ENCODE measurements at places on chromosomes 7 and 10.

DNA sequence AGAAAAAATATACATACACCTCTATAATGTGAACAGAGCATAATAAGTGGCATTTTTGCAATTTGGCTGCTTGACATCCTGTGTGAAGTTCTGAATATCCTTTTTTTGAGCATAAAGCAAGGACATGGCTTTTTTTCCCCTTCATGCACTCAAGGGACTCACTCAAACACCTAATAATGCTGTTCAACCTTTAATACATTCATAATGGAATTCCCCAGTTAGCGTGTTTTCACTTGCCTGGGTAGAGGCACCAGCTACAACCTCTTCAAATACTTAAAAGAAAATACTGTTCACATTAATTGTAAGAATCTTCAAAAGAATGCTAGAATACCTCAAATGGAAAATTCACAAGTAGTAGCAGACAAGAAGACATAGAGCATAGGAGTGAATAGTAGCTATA, 316.8 kb downstream of the PCDH15 start:
- no peak for DNase-seq

GRCh38 chr10:49168171-49168540, 20.0 kb downstream of the TMEM273 start:
- DNase-seq, result no peak

GRCh38 chr7:148242294-148242821, 348.2 kb upstream of the C7orf33 start:
- DNase-seq, result peak; percentile 69

DNA sequence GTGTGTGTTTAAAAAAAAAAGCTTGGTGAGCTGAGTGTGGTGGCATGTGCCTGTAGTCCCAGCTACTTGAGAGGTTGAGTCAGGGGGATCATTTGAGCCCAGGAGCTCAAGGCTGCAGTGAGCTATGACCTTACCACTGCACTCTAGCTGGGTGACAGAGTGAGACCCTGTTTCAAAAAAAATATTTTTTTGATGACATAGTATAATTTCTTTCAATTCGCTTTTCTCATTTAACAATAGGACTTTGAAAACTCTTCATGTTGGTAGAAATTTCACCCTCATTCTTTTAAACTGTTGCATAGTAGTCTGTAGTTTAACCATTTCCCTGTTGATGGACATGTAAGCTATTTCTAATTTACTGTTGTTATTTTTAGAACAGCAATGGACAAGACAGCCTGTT, 55.7 kb upstream of the EXOC6 start:
- DNase-seq, result no peak

DNA sequence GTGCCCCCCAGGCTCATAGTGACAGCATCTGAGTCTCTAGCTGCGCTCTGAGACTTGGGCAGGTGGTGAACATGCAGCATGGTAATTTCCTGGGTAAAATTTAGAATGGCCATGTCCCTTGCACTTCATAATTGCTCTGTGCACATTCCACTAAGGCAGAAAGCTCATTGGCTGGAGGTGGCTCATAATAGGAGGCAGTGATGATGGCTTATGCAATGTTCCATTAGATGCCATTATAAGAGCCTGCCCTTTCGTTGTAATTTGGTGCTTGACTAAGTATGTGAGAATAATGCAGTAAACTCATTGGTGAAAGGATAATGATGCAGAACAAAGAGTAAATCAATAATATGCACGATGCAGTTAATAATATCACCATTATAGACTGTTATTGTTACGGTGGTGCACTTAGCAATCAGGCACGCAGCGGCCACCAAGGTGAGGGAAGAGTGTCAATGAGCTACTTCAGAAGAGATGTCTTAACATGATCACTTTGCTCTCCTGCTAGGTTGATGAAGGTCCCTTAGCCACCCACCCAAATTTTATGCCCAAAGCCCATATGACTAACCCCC, 545.9 kb downstream of the KCNMA1 start:
- DNase-seq, result no peak

DNA sequence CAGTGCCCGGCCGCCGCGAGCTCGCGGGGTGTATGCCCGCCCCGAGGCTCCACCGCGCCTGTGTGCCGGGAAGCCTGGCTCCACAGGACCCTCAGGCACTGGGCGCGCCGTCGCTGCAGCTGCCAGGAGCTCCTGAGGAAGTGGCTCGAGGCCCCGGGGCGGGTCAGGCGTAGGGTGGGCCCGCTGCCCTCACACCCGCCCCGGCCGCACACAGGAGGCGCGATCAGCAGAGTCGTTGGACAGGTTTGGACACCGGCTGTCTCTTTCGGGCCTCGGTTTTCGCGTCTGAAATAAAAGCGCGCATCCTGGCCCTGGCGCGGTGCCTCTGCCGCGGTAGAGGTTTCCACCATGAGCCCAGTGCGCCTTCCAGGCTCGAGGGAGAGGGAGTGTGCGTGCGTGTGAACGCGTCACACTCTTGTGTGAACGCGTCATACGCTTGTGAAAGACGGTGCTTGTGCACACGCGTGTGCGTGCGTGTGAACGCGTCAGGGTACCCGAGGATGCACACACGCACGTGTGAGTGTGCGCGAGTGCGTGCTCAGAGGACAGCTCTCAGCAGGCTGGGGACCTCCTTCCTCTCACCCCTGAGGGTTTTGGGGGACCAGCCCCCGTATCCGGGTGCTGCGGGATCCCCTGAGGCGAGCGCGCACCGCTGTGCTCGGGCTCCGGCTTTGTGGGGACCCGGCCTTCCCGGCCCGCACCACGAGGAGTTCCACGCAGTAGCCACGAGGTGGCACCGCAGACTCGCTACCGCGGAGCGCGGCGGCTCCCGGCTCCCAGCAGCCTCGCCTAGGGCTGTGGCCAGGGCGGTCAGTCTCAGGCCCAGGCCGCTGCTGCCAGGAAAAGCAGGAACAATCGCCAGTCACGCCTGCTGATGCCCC, 83.8 kb downstream of the BMS1 start:
- DNase-seq, result peak; percentile 82

GRCh38 chr7:73451780-73452398, 18.3 kb downstream of the FZD9 start:
- peak; percentile 68 for DNase-seq

DNA sequence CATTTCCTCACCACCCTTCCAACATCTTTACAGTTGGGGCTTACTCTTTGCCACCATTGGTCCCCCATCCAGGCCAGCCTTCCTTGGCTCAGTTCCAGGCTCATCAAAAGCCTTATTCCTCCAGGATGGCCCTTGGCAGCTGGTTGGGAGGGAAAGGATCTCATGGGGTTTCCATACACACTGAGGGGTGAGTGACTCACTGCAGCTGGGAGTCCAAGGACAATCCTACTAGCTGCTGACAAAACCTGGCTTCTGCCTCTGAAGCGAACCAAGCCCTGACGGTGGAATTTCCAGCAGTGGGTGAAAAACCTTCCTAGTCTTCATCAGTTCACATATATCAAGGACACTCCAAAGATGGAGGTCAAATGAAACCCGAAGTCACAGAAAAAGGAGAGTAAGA, 22.9 kb downstream of the CRHR2 start:
- no peak for DNase-seq

DNA sequence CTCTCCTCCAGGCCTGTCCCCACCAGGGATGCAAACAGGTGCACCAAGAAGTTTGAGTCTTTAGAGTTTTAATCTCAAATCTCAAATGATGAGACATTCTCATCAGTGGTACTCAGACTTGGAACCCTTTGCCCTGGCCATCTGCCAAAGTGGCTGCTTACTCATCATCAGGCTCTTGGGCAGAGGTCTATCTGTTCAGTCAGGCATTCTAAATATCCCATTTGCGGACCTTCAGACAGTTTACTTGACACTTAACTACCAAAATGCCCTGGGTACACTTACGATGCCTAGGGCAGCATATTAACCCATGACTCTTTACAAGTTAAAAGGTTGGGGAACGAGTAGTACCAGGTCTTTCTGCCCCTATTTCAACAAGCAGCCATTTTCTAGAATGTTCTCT, 61.2 kb upstream of the YAE1 start:
- no peak for DNase-seq

- DNase-seq, result no peak
These were observed 647.7 kb downstream of the GRM8 start for GRCh38 chr7:126605056-126605455.

- DNase-seq, result peak; percentile 41
These were observed 139.2 kb upstream of the ZMIZ1 start for GRCh38 chr10:78929541-78929940.

DNA sequence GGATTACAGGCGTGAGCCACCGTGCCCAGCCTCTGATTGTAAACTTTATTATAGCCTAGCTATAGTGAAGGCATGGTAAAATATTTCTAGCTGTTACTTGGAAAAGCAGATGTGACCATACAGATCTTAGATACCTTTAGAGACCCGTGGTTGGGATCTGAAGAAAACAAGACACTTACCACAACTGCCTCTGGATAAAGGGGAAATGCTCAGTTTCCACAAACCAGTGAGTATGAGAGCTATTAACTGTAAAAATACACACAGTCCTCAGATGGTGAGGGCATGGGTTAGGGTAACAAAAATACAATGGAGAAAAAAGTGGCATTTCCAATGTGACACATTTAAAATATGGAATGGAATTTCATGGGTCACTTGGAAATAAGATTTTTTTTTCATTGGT, 63.0 kb downstream of the ZNF438 start:
- DNase-seq, result no peak

- no peak for DNase-seq
These were observed 185.7 kb downstream of the TFEC start for GRCh38 chr7:115844857-115845256.

DNA sequence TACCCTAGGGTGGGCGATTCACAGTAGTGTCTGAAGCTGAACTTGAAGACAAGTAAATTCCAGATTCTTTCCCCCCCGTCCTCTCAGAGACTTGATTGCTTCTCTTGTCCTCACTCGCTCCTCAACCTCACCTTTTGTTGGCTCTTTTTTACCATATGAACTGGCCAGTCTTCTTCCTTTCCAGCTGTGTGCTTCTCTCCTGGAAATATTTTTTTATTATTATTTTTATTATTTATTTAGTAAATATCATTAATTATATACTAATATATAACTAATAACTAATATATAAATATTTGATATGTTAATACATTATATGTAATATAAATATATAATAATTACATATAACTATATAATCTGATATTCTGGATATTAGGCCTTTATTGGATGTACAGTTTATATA, 484.3 kb downstream of the GALNT17 start:
- no peak for DNase-seq

DNA sequence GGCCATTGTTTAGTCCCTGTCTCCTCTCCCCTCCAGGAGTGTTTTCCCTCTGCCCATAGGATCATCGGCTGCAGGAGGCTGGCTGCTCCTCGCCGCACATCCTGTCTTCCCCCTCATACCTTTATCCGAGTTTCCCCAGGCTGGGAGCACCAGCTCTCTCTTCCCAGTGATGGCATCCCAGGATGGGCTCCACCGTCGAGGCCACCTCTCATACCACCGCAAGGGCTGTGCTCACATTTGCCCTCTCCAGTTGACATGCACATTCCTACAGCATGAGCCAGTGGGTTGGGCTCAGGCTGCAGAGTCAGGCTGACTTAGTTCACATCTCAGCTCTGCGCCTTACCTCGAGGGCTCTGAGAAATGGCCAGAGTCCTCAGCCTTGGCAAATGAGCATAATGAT, 12.1 kb downstream of the HKDC1 start:
- no peak for DNase-seq

DNA sequence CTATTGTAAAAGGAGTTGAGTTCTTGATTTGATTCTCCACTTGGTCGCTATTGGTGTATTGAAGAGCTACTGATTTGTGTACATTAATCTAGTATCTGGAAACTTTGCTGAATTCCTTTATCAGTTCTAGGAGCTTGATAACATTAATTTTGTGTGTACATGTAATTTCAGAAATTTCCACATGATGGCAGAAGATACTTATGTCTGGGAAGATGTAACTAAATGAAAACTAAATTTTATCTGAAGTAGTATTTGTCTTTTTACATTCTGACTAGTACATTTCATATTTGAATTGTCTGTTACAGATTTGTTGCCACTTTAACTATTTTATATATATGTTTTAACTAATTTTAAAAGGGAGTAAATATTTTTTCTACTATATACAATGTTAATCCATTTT, 27.6 kb downstream of the SDHAF3 start:
- peak; percentile 53 for DNase-seq

- no peak for DNase-seq
These were observed 125.3 kb downstream of the GPR158 start for GRCh38 chr10:25300073-25300472.

DNA sequence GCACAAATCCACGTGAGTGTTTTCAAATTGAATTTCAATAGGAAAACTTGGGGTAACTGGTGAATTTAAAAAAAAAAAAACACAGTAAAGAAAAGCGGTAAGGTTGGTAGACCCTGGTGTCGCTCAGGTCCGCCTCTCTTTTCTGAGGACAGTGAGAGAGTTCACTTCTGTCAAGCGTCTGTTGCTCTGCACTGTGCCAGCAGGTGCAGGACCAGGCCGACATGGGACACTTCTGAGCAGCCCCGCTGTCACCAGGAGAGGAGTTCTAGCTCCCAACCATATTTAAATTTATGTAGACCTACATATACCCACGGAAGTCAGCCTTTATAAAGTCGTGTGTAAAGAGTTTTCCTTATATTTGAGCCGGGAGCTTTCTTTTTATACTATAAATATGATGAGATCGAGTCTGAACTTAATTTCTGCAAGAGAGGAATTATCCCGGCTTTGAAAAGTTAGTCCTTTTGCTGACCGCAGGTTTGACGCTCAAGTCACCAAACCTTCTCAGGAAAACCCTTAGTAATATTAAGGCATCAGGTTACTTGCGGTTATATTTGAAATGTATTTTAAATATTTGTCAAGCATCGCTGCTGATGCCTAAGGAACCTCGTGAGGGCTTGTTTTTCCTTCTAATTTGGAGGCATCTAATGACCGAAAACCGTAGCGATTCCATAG, 531 bp downstream of the IKZF1 start:
- peak; percentile 63 for DNase-seq
